Suppressor macrophage treated with lipopolysaccharide for 1 hour (primary cell): ENCODE measurements at places on chromosomes 13 and 19.

- DNase-seq: no peak
Measured at GRCh38 chr19:49231389-49231788, 73.8 kb downstream of the TRPM4 start.

- DNase-seq: peak; percentile 92
Measured at GRCh38 chr19:43674596-43674995, 4.6 kb upstream of the PLAUR start.

GRCh38 chr19:6213266-6213595, 66.5 kb downstream of the MLLT1 start:
- no peak for DNase-seq

GRCh38 chr19:483332-484072, 12.8 kb upstream of the MADCAM1 start:
- no peak for DNase-seq

- DNase-seq: no peak
Measured at GRCh38 chr19:47628078-47628771, 19.3 kb downstream of the BICRA start.

DNA sequence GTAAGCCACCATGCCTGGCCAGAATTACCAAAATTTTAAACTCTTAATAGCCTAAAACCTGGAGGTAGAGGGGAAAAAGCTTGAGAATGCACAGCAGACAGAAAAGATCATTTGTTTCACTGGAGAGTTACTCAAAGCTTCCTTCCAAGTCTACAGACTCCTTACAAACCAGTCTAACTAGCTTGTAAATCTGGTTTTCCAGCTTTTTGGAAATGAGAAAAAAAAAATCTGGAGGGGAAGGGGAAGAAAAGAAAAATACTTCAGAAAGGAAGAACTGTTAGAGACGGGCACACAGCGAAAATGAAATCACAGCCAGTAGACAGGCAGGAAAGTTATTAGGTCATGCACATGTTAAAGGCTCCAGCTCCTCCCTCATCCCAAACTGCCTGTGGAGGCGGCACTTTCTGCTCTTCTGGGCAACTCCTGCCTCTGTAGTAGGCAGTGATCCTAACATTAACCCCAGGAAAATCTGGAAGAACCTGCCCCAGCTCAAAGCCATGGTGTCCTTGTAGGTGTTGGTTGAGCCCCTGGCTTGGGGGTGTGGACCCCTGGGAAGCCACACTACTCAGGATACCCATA, 17.3 kb downstream of the PARP4 start:
- DNase-seq: peak; percentile 12
